ENCODE measurements at places on chromosomes 1 and 21. TPM values are rescaled to one million over a fixed set of nuclear protein-coding genes. Genes with fewer than 3 reads are reported as not detected.
A peak's percentile ranks its signal among the peaks of the same experiment; 100 is the strongest.

- no peak for DNase-seq
These were observed 111.6 kb downstream of the SPSB1 start for GRCh38 chr1:9404117-9404914.

GRCh38 chr1:18183533-18183932, 75.9 kb downstream of the IGSF21 start:
- DNase-seq, result no peak

GRCh38 chr1:228697207-228698016, 37.9 kb upstream of the RHOU start:
- peak; percentile 73 for DNase-seq

GRCh38 chr1:99472893-99473292, 173.0 kb upstream of the PALMD start:
- no peak for DNase-seq

DNA sequence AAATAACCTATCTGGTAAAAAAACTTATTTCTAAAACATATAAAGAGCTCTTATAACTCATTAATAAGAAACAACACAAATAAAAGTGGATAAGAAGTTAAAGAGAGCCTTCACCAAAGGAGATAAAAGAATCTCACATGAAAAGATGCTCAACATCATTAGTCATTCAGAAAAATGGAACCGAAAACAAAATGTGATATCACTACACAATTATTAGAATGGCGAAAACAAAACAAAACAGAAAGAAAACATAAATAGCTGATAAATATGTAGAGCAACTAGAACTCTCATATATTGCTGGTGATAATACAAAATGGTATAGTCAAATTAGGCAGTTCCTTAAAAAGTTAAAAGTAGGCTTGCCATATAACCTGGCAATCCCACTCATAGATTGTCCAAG, 1109.3 kb downstream of the PLA2G4A start:
- DNase-seq, result no peak

GRCh38 chr1:31148409-31148808, 82.9 kb upstream of the PUM1 start:
- no peak for DNase-seq

- DNase-seq, result peak; percentile 85
These were observed 21.5 kb downstream of the FGGY start for GRCh38 chr1:59318271-59318860.

DNA sequence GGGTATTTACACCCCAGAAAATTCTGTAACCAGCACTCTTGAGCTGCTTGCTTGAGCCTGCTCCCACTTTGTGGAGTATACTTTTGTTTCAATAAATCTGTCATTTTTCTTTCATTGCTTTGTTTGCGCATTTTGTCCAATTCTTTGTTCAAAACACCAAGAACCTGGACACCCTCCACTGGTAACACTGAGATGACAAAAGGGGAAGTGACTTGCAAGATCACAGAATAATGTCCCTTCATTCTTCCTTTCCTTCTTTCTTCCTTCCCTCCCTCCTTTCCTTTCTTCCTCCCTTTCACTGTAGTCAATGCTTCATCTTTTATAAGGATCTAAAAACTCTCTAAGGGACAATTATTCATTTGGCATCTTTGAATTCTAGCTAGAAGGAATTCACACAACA, 134.5 kb upstream of the MAP1LC3C start:
- DNase-seq, result no peak

GRCh38 chr1:101257500-101258325, 20.9 kb downstream of the S1PR1 start:
- DNase-seq, result no peak

DNA sequence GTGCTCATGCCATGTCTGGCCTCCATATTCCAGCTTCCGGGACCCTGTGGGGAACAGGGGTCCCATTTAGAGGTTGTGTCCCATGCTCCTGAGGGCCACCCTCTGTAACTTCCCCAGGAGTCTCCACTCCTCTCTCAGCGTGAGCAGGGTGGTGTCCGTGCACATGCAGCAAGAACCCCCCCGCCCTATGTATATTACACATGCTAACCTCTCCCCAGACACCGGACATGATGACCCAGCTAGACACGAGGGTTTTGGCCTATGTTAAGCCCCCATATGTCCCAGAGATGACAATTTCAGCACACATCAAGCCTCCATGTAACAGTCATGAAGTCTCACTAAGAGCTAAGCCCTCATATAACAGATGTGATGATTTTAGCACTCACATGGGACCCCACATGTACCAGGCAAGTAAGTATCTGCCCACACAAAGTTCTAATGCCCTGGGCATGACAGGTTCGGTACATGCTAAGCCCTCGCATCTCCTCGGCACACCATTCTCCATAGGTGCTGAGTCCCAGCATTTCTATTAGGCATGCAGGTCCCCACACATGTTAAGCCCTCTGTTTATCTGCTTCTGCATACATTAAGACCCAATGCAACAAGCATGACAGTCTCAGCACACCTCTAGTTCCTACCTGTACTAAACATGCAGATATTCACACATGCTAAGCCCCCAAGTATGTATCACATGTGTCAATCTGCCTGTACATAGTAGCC, 7.1 kb downstream of the FHL3 start:
- DNase-seq, result no peak

GRCh38 chr1:162855461-162856150, 5.4 kb downstream of the CCDC190 start:
- no peak for DNase-seq

DNA sequence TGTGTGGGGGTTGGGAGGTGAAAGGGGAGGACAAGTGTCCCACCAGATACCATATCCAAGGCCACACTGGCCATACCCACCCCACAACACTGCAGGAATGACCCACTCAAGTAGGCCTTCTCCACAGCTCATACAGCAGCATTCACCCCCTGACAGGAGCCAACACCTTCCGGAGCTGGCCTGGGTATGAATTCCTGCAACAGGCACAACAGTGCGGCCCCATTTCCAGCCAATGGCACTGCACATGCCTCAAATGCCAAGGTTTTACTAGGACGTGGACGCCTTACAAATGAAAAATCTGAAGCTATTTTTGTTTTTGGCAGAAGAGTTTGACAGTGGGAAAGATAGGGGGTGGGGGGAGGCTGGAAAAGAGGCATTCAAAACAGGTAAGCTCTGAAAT, 2.0 kb downstream of the KCND3 start:
- DNase-seq, result no peak

- peak; percentile 46 for DNase-seq
These were observed 136.5 kb upstream of the ETS2 start for GRCh38 chr21:38669186-38669585.

GRCh38 chr21:29626801-29627470, 312.9 kb downstream of the GRIK1 start:
- no peak for DNase-seq

GRCh38 chr1:5099558-5099957, 445.1 kb downstream of the AJAP1 start:
- peak; percentile 28 for DNase-seq

GRCh38 chr1:108925920-108926319, 37.4 kb downstream of the CLCC1 start:
- no peak for DNase-seq

DNA sequence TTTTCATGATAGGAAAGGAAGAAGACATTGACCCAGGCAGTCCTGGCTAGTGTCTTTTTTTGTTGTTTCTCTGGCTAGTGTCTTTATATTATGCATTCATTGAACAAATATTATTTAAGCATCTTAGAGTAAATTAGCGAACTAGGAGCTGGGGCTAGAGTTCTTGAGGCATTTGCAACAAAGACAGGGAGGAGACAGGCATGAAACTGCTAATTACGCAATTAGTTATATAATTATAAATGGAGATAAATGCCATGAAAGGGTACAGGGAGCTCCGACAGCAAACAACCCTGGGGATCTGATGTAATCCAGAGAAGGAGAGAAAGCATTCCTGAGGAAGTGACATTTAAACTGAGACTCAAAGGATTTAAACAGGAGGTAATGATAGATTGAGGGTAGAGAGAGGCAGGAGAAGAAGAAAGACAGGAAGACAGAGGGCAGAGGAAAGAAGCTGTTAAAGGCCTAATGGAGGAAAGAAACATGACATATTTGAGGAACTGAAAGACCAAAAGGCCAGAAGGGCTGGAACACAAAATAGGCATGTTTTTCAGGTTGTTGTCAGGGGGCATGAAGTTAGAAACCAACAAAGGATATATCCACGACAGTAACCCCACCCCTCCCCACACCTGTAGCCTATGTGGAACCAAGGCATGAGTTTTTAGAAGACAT, 99.5 kb upstream of the GJB5 start:
- no peak for DNase-seq

GRCh38 chr1:38671221-38671620, 188.4 kb downstream of the RRAGC start:
- peak; percentile 12 for DNase-seq

- no peak for DNase-seq
These were observed 1646.7 kb upstream of the B3GALT2 start for GRCh38 chr1:194833111-194833510.

DNA sequence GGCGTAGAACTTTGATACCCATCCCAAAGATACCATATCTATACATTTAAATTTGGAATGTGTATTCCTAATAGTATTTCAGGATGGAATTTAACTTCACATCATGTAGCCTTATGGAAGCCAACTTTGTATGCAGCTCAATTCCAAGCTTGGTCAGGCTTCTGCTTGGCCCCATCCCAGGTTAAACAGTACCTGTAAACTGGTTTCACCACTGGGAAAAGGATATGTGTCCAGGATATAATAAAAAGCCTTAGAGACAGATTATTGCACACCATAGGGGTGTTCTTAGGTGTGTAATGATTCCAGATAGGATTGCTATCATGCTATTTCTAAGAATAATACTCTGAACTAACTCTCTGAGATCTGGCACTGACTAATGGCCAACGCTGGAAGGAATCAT, 28.1 kb downstream of the ADAM30 start:
- DNase-seq, result no peak

DNA sequence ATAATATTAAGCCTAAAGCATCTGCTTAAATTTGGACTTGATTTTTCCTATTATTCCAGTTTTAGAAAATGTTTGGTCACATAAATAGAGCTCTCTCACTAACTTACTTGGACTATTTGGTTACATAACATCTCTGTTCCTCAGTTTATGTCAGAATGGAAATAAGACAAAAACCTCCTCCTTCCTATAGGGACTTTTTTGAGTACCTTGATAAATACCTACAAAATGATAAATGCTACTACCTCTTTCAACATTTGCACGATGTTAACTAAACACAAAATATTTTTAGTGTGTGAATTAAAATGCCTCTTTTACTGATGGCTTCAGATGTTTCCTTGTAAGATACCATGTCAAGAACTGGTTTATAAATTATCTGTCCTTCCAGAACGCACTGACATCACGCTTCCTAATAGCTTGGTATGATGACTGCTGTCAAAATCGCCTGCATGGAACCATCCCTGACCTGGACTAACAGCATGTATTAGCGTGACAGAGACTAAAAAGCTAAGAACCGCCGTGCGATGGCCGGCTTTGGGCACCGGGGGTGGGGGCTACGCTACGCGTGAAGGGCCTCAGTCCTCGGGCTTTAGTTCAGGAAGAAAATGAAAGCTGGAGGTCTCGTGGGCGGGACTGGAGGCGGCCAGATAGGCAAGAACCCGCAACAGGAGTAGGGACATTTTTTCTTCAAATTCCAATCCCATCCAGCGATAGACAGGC, 133.2 kb upstream of the BARHL2 start:
- no peak for DNase-seq

GRCh38 chr1:90210633-90211491, 216.0 kb downstream of the ZNF326 start:
- DNase-seq, result no peak

DNA sequence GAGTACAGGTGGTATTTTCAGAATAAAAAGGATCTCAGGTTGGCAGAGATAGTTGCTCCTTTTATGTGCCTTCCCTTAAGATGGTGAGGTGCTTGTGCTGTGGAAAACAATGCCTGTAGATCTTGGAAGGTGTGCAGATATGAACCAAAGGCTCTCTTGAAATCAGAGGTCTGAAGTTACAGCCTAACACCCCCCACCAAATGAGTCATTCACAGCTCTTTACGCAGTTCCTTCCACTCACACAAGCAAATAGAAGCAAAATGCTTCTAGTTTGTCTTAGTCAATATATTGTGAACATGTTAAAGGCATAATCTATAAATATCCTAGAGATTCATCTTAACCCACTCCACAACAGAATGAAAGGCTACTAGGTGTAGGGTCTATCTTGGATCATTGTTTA, 128.9 kb upstream of the NR5A2 start:
- no peak for DNase-seq

DNA sequence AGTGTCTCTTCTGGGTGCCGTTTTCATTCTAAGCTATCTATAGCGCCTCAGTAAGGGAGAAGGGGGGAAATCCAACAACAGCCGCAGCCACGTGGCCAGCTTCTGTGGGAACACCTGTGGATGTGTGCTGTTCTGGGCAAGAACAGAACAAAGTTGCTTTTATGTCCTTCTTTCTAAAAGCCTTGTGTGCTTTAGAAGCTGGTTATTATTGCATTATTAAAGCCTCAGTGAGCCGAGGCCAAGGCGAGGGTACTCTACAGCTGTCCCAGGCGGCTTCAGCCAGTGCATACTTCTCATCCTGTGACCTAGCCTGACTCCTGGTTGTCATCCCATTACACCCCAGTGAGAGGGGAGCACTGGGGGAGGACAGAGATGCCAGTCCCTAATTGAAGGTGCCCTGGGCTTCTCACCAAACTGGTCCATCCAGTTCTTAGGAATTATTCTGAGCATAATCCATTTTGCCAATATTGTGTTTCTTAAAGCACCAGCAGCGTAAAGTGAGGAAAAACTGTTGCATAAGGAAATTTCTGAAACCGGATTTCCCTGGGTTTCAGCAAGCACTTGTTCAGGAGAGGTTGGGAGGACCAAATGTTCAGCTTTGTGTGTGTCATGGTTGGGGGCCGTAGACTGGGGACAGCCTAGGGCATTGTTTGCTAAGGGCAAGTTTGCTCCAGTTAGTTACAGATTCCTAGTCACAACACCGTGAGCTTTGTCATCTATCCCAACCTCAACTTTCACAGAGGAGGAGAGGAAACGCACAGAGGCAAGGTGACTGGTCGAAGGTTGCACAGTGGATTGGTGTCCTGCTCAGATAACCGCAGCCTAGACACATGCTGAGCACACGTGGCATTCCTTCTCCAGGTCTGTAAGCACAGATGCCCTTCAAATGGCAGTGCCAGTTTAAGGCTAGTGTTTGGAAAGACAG, 61.0 kb upstream of the ATP1A1 start:
- DNase-seq, result peak; percentile 62

Gene C1QTNF12
- total RNA-seq, result 6.3 TPM

Gene LDLRAD1
- not detected for total RNA-seq

Gene JAM2
- total RNA-seq, result 42.5 TPM

Gene UROD
- total RNA-seq, result 62.3 TPM

Gene SLC35E2B
- total RNA-seq, result 36.9 TPM

Gene GPR61
- 0.62 TPM for total RNA-seq

Gene CYP4B1
- 0.72 TPM for total RNA-seq

Gene SPAG17
- total RNA-seq, result 1.1 TPM

Gene LDLRAD2
- total RNA-seq, result 0.21 TPM

Gene ADAM30
- not detected for total RNA-seq

Gene CADM3
- 0.41 TPM for total RNA-seq

Gene OLFML3
- total RNA-seq, result 80.7 TPM

Gene KCNJ9
- not detected for total RNA-seq

Gene NPPB
- not detected for total RNA-seq

Gene HOOK1
- 9.6 TPM for total RNA-seq

Gene TNFRSF8
- not detected for total RNA-seq
